ENCODE measurements at places on chromosomes 1 and 21.

DNA sequence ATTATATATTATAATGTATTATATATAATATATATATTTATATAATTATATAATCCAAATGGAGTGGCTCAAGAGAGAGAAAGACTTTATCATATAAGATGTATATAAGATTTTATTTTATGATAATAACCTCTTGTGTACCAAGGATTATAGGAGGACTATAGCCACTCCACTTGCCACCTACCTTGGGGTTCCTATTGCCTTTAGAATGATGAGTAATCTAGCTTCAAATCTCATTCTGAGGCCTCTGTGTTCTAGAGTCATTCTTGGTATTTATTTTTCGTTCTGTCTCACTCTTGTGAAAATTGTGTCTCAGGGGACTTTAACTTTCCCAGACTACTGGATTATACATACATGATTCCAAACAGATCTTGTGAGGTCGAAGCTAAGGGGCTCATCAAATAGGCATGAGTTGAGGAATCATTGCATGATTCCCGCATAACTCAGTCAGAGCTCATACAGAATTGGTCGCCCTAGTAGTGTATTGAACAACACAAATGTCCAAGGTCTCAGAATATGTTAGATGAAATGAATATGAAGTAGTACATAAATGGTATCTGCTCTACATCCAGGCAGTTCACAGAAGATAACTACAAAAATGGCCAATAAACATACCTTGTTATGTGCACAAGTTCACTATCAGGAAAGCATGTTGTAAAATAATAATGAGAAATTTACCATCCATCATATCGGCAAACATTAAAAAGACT is 159.5 kb upstream of the RNPC3 start:
- H3K4me1 ChIP-seq = no peaks in the 10 kb centered on the region
- H3K27me3 ChIP-seq = no peaks in the 10 kb centered on the region
- no peak overlapping the region for H3K4me3 ChIP-seq
- no peak for DNase-seq

DNA sequence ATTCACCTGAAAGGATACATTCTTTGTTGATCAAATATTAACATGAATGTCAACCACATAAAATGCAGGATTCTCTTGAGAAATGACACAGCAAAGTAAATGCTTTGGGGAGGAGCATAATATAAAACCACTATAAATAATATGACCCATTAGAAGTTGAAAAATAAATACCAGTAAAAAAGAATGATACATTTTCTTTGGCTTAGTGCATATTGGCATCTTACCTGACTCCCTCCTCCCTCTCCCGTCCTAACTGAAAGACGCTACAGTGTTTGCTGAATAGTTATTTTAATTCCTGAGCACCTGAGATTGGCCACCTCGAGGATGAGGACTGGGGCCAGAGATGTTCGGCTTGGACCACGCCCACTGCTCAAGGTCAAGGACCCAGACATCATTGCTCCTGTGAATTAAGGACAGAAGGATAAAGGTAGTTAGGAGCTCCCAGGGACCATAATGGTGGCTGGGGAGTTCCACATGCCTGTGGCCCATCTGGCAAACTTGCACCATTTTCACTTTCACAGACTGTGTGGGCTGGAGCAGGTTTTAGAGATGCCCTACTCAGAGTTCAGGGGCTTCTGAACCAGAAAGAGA is 16.4 kb upstream of the CPLANE2 start:
- no peaks in the 10 kb centered on the region for H3K27me3 ChIP-seq
- no peak overlapping the region for H3K4me3 ChIP-seq
- H3K4me1 ChIP-seq = no peaks in the 10 kb centered on the region
- H3K27ac ChIP-seq = no peak overlapping the region

GRCh38 chr1:155893389-155894142 is 17.6 kb downstream of the RIT1 start:
- DNase-seq = no peak
- H3K4me3 ChIP-seq = no peak overlapping the region
- H3K27ac ChIP-seq = no peak overlapping the region
- peaks cover 3% of the 10 kb centered on the region for H3K4me1 ChIP-seq
- H3K27me3 ChIP-seq = no peaks in the 10 kb centered on the region

GRCh38 chr21:39662411-39662953 is 49.7 kb downstream of the B3GALT5 start:
- H3K36me3 ChIP-seq = no peaks in the 10 kb centered on the region
- H3K27me3 ChIP-seq = no peaks in the 10 kb centered on the region
- H3K27ac ChIP-seq = no peak overlapping the region
- no peaks in the 10 kb centered on the region for H3K4me1 ChIP-seq

- no peak for DNase-seq
- no peak overlapping the region for H3K4me3 ChIP-seq
- H3K27me3 ChIP-seq = no peaks in the 10 kb centered on the region
- no peak overlapping the region for H3K27ac ChIP-seq
- H3K4me1 ChIP-seq = peaks cover 10% of the 10 kb centered on the region
Measured at GRCh38 chr1:78141531-78142231, 95.9 kb downstream of the GIPC2 start.

- H3K4me3 ChIP-seq = no peak overlapping the region
- H3K27ac ChIP-seq = no peak overlapping the region
- no peak for DNase-seq
- peaks cover 18% of the 10 kb centered on the region for H3K4me1 ChIP-seq
Measured at GRCh38 chr1:27346991-27347624, 5.3 kb downstream of the SYTL1 start.

DNA sequence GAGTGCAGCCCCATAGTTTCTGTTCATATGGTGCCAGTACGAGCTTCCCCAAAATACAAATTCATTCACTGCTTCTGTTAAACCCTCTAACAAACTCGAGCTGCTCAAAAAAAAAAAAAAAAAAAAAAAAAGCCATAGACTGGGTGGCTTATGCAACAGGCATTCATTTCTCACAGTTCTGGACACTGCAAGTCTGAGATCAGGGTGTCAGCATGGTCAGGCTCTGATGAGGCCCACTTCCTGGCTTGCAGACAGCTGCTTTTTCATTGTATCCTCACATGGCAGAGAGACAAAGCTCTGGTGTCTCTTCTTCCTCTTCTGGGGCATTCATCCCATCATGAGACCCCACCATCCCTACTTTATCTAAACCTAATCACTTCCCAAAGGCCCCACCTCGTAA is 121.6 kb downstream of the PTBP2 start:
- H3K4me3 ChIP-seq = no peak overlapping the region
- no peak for DNase-seq
- H3K4me1 ChIP-seq = no peaks in the 10 kb centered on the region
- no peak overlapping the region for H3K27ac ChIP-seq

GRCh38 chr1:51346086-51346942 is 16.0 kb upstream of the TTC39A start:
- no peaks in the 10 kb centered on the region for H3K36me3 ChIP-seq
- peaks cover 6% of the 10 kb centered on the region for H3K4me1 ChIP-seq
- H3K27me3 ChIP-seq = peaks cover 16% of the 10 kb centered on the region

DNA sequence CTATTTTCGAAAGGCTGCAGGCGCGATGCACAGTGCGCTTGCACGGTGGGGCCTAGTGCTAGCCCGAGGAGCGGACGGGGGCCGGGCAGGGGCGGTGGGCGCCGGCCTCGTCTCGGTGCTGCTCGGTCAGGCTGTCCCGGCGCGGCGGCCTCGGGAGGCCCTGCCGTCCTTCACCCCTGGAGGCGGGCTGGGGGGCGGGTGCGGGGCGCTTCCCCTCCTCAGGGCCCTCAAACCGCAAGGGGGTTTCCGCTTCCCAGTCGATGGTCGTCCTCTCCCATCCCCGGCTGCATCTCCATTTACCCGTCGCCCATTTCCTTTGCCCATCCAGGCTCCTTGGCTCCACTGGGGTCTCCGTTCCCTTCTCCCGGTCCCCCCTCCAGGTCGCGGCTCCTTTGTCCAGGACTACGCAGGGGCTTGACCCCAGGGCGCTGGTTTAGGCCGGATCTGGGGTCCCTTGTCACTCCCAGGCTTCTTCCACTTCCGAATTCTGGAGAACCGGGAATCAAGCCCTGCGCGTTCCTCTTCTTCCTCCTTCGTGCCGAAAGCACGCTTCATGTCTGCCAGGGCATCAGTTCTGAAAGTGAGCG is 196.3 kb upstream of the LMO4 start:
- no peak overlapping the region for H3K27ac ChIP-seq
- H3K27me3 ChIP-seq = no peaks in the 10 kb centered on the region
- H3K36me3 ChIP-seq = no peaks in the 10 kb centered on the region
- DNase-seq = no peak
- H3K4me1 ChIP-seq = peaks cover 3% of the 10 kb centered on the region

DNA sequence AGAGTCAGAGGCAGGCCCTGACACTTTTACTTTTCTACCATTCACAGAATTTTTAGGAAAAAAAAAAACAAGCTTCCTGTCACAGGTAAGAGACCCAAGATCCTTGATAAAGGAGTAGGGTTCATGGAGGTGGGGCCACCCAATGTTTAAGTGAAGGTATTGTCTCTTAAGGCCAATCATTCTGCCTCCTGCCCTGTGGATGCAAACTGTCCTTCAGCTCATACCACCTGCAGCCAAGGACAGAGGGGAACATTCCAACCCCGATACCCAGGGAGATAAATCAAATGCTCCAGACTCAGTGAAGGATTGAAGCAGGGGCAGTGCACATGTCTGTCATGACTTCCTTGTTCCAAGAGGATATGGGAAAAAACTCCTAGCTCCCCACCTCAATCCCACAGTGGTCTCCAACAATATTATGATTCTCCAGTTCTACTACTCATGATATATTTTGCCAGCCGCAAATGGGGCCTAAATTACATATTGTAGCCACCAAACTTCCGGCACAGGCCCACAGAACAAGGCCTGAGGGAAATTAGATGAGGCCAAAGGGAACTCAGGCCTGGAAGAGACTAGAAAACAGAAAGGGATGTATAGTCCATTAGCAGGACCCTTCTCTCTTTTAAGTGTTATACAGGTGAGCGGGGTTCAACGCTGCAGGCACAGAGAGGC is 59.5 kb downstream of the TRABD2B start:
- H3K27ac ChIP-seq = no peak overlapping the region
- no peak overlapping the region for H3K4me3 ChIP-seq
- H3K36me3 ChIP-seq = no peaks in the 10 kb centered on the region
- peaks cover 3% of the 10 kb centered on the region for H3K27me3 ChIP-seq

GRCh38 chr21:25453524-25453923 is 153.8 kb downstream of the MRPL39 start:
- no peak for DNase-seq
- H3K4me1 ChIP-seq = peaks cover 4% of the 10 kb centered on the region
- H3K27me3 ChIP-seq = no peaks in the 10 kb centered on the region
- no peak overlapping the region for H3K27ac ChIP-seq
- no peaks in the 10 kb centered on the region for H3K36me3 ChIP-seq
